Activated CD4-positive, alpha-beta T cell treated with anti-CD3 and anti-CD28 coated beads, Interleukin-2, amount 50 U/mL, for 4 hours (primary cell): ENCODE measurements at places on chromosomes 4 and X.
A peak's percentile ranks its signal among the peaks of the same experiment; 100 is the strongest.

GRCh38 chrX:106973433-106974149 lies 26.4 kb downstream of the MORC4 start:
- no peak for DNase-seq

- DNase-seq, result no peak
Measured at GRCh38 chr4:93710847-93711430, 117.6 kb upstream of the ATOH1 start.

- DNase-seq, result no peak
Measured at GRCh38 chr4:38373375-38373774, 290.6 kb upstream of the KLF3 start.

DNA sequence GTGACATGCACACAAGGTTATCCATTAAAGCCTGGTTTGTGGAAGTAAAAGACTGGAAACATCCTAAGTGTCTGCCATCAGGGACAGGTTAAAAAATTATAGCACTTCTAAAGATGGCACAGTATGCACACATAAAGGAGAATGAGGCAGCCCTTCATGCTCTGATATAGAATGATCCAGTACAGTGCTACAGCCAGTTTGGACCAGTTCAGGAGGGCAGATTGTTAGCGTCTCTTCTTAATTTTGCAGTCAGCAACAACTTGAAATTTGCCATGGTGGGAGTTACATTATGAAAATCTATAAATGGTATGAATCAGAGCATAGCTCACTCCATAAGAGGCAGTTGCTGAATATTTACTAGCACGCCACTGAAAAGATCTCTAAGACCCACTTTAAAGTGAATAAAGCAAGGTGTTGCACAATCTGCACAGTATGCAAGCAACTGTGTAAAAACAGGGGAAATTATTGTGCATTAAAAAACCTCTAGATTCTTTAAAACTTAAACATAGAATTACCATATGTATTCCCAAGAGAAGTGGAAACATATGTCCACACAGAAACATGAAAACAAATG lies 20.3 kb upstream of the SOD3 start:
- no peak for DNase-seq

DNA sequence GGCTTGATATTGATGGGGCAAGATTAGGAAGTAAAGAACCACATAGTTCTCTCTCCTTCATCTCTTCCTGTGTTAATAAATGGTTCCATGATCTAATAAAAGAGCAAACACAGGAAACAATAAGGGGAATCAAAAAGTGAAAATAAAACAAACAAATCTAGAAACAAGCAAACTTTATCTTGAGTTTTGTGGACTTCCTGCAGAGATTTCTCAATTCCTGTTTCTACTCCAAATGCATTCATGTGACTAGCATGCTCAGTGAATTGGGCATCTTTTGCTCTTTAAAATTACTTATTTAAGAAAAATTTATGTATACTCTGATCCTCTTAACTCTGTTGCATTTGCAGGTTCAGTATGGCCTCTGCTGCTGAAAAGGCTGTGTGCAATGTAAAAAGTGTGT lies 682.0 kb downstream of the KCTD8 start:
- no peak for DNase-seq

DNA sequence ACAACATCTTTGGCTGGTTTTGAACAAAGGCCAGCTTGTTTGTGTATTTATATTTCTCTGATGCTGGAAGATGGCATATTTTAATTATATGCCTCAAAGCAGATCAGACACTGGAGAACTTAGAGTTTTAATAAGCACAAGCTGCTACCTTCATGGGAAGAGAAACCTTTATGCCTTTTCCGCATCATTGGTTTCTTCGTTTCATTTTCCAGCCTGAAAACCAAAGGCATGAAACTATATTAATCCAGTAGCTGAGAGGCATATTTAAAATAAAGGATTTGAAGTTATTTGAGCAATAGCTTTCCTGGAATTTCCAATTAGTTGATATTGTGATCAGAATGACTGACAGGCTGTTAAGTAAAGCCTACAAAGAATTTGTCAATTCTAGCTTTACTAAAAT lies 141.0 kb downstream of the ARHGAP24 start:
- no peak for DNase-seq

DNA sequence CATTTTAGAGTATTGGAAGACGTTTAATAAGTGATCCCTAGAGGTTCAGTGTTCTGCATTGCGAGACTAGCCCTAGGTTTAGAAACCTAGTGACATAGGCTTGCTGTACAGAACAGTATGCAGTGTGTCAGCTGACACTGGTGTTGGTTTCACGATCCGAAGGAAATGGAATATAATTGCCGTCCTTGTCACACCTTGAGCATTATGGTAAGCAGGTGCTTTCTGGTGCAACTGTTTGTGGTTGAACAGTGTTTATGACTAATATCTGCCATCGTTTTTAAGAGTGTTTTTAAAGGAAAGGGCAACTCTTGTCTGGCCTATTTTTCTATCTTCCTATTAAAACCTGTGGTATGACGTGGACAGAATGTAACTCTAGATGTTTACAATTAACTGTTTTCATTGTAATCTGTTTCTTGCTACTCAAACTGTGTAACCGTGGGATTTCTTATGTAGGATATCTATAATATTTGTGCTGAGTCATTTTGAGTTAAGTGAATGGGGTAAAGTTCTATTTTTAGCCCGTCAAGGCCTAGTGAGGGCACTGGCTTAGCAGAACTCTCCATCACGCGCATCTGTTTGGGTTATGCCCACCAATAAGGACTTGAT lies 53.8 kb upstream of the TBC1D14 start:
- peak; percentile 15 for DNase-seq

DNA sequence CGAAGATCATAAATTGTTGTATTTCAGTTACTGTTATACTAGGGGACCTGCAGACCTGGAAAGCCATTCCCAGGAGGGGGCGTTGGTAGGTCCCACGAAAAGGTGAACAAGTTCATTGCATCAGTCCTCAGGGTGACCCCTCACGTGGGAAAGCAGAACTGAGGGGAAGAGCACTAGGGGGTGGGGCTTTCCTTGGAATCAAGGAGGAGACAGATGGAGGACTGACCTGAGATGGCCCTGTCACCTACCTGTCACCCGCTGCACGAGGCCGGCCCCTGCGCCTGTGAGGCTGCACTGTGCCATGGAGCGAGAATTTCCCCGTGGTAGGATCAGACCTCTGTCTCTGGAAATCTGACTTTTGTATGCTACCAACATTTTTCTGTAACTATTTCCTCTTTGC lies 41.8 kb upstream of the CLDN24 start:
- no peak for DNase-seq

DNA sequence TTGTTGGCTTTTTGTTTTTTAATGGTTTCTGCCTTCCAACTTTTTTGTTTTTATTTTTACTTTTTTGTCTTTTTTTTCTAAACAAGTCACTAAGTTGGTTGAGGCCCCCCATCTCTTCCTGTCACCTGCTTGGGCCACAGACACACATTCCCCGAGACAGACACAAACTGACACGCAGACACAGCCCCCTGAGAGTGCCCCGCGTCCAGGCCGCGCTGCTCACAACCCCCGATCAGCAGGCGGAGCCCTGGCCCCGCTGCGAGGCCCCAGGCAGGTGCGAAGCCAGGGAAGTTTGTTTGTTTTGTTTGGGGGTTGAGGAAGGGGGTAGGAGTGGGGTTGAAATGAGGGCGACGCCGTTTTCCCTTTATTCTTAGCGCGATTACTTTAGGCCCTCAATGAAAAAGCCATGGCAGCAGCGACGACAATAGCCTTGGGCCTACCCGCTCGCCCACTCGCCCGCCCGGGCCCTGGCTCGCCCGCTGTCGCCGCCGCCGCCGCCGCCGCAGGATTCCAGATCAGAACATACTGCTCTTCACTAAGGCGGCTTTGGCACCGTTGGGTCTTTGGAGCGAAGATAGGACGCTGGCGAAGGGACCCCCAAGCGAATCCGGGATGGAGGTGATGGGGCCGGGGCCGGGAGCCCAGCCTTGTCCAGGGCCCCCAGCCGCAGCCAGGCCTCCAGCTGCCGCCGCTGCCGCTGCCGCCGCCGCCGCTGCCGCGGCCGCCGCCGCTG lies 3.1 kb downstream of the PHOX2B start:
- DNase-seq, result no peak

GRCh38 chr4:119394826-119395225 lies 72.9 kb upstream of the FABP2 start:
- DNase-seq, result no peak

DNA sequence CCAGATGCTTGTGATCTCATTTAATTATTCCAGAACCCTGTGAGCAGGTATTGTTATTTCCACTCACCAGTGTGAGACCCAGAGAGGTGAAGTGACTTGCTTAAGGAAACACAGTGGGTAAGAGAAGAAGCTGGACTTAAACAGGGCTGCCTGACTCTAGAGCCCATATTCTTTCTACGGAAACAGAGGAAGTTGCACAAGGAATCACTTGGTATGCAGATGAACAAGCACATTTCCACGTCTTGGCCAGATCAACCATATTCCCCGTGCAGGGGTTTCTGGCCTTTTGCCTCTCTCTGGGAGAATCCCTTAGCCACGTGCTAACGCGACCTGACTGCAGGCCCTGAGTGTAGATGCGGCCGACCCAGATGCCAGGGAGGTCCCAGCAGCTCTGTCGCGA lies 195.5 kb upstream of the ATP6AP2 start:
- no peak for DNase-seq

GRCh38 chr4:169243825-169244609 lies 26.7 kb downstream of the SH3RF1 start:
- DNase-seq, result no peak

- DNase-seq, result no peak
Measured at GRCh38 chr4:7679406-7680040, 244.8 kb upstream of the PSAPL1 start.

GRCh38 chr4:143512978-143513313 lies 556 bp upstream of the SMARCA5 start:
- DNase-seq, result peak; percentile 74

GRCh38 chrX:123749643-123750042 lies 16.8 kb upstream of the THOC2 start:
- no peak for DNase-seq

GRCh38 chrX:99613041-99613440 lies 797.0 kb downstream of the PCDH19 start:
- no peak for DNase-seq

DNA sequence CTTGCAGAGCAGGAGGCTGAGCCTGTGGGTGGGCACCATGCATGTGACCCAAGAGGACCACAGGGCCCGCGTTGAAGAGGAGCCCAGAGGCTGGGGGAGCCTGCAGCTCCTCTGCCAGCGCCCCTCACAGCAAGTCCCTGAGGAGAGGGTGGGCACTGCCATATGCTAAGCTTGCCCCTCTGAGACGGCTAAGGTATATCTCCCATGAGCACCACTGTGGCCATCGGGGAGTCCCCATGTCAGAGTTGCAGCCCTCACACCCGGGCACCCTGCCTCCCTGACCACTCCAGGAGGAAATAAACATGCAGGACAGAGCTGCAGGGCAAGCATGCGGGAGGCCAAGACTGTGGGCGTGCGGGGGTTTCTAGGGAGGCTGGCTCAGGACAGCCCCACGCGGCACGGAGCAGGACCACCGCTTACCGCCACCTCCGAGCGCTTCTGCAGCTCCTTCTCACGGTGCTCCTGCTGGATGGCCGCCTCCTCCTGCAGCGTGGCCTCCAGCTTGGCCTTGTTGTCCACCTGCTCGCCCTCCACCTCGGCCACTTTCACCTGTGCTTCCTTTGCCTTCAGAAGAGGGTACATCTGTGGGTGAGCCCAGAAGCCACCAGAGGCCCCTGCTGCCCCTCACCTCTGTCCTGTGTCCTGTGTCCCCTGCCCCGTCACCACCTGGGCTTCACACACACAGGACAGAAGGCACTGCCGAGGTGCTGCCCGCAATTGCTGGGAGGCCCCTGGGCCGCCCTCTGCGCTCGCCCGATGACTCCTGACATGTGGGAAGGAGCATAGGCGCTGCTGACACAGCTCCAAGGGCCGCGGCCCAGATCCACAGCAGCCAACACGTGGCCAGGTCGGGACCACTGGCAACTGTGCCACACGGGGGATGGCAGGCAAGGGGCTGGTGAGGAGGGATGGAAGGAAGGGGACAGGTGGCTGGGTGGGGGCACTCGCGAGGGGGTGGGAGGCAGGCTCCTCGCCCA lies 29.8 kb downstream of the FGFR3 start:
- no peak for DNase-seq

DNA sequence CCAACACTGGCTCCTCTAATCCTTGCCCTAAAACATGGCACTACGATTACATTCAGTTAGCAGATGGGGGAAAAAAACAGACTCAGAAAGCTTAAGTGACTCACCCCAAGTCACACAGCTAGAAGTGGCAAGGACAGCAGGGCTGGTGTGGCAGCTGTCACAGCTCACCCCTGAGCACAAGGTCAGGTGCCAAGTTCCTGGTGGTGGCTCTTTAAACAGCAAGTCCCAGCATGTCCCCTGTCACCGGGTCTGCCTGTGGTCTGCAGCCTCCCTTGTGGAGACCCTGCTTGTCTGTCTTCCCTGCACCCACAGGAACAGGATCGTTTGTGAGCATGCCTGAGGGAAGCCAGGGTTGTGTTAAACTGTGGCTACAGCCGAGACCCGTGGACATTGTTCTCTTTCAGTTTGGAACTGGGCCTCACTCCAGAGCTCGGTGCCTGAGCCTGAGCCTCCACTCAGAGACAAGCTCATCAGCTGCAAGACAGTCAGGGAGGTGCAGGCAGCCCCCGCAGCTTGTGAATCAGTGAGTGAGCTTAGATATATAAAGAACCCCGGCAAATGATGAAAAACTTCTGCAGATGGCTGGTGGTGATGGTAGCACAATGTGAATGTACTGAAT lies 260.8 kb downstream of the BCOR start:
- DNase-seq, result no peak

DNA sequence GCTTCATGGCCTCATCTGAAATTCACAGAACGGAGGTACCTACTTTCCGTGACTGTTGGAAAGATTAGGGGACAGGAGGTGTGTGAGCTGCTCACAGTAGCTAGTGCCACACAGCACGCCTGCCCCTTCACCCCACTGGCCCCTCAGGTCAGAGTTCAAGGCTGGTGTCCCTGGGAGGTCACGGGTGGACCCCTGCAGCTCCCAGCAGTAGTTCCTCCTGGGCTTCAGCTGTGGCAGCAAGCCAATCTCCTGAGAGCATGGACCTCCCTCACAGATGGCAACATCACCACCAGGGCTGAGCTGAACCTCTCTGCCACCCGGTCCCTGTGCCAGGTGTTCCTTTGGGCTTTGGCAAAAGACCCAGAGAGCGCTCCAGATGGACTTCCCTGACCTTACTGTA lies 1.8 kb downstream of the IDH3G start:
- no peak for DNase-seq

- no peak for DNase-seq
Measured at GRCh38 chr4:130056286-130056685, 960.3 kb downstream of the C4orf33 start.

- DNase-seq, result no peak
Measured at GRCh38 chr4:55707507-55707906, 71.4 kb upstream of the NMU start.

GRCh38 chr4:1171311-1172227 lies 814 bp downstream of the SPON2 start:
- peak; percentile 47 for DNase-seq

DNA sequence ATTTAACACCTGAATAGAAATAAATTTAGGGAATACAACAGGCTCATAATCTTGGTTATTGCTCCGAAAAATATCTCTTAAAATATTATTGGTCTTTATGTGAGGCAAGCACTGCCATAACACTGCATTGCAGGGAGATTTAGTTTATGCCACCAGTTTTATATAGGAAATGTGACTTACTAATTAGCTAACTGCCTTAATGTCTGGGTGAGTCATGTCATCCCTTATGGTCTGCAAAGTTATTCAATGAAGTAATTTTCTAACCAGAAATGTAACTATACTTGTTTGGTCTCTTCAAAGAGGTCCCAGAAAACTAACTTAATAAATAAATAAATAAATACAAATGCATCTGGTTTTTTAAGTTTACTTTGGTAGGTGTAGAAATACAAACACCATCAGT lies 597.2 kb downstream of the GALNTL6 start:
- no peak for DNase-seq
